ENCODE measurements at places on chromosomes 12 and 14.

DNA sequence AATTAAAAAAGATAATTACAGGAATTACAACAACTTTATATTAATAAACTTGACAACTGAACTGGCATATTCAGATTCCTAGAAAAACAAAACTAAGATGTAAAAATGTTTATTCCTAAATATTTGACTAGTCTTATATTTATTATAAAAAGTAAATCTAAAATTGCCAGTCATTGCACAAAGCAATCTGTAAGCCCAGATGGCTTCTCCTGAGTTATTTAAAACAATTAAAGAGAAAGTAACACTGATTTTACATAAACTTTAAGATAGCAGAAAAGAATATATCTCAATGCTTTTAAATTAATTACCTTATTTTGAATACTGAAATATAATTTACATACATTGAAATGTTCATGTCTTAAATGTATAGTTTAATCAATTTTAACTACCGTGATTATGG is 434.1 kb upstream of the RPL10L start:
- no peak for DNase-seq

DNA sequence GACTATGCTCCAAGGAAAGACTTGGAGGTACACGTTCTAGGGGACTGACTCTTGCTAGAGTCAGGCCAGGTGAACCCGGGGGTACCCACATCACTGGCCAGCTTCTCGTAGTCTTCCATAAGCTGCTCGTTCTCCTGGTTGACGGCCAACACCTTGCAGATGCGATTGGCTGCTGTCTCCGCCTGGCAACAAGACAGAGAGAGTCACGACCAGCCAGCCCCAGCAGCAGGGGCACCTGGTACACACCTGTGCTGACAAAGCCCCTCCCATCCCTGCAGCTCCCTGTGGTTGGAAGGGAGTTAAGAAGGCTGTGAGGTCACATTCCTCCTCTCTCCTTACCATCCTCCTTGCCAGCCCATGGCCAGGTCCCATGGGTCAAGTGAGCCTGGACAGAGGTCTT is 85.5 kb downstream of the ACTN1 start:
- no peak for DNase-seq

- DNase-seq: no peak
Observed at GRCh38 chr12:5913387-5913786, 31.7 kb downstream of the ANO2 start.

DNA sequence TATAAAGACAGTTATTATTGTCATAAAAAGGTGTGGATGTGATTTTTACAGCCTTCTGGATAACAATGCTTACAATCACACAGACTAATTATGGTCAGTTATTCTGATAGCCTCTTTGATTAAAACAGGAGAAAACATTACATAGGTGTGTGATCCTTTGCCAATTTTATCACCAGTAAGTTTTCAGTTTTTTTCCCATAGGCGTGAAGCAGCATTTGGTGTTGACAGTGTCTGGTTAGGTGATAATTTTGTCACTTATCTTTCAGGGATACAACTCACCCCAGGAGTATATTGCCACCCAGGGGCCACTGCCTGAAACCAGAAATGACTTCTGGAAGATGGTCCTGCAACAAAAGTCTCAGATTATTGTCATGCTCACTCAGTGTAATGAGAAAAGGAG is 208.8 kb downstream of the EPS8 start:
- DNase-seq: no peak

GRCh38 chr14:37036669-37037341 is 135.6 kb downstream of the SLC25A21 start:
- DNase-seq: no peak

- DNase-seq: no peak
Observed at GRCh38 chr12:132723015-132723763, 12.5 kb downstream of the PGAM5 start.

DNA sequence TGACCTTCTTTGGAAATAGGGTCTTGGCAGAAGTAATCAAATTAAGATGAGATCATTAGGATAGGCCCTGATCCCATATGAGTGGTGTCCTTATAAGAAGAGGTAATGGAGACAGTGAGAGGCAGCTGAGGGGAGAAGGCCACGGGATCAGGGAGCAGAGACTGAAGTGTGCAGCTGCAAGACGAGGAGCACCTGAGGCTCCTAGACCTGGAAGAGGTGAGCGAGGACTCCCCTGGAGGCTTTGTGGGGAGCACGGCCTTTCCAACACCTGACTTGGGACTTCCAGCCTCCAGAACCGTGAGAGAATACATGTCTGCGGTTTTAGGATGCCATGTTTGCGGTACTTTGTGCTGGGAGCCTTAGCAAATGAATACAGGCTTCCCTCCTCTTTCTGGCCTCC is 37.5 kb downstream of the LRTM2 start:
- no peak for DNase-seq

- no peak for DNase-seq
Observed at GRCh38 chr12:8695116-8695515, 2.7 kb upstream of the RIMKLB start.

DNA sequence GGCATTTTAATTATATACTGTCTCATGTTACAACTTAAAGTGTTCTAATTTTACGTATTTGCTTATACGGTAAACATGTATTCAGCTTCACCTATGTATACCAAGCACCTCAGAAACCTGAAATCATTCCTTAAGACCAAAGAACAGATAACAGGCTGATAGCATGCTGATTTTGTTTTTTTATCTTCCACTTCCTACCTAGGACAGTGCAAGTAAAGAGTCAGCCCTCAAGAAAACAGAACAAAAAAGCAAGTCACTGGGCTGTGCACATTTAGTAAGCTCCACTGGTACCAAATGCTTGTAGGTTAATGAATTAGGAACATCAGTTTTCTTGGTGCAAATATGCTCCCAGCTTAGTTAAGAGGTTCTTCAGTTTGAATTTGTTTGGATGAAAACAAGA is 611.3 kb downstream of the VRK1 start:
- no peak for DNase-seq

DNA sequence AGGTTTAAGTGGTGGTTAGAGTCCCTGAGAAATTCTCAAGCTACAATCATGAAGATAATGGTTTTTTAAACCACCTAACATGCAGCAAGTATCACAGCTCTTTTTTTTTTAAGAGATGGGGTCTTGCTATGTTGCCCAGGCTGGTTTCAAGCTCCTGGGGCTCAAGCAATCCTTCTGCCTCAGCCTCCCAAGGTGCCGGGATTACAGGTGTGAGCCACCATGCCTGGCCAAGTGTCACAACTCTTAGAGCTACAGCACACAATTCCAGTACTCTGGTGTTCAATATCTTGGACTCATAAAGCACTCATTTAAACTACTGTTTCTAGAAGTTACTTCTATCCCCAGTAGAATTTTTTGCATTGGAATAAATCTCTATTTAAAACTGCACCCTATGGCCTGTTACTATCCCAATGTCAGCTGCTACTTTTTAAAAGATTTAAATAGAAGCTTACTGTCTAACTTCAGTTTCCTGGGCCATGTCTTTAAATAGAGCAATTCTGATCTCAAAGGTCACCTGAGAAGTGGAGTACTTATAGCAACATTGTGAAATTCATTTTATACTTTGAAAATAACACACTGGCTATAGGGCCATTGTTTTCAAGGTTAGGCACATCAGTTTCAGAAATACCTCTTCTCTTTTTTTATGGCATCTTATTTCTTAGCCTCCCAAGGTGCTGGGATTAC is 10.3 kb downstream of the LYSET start:
- DNase-seq: no peak

DNA sequence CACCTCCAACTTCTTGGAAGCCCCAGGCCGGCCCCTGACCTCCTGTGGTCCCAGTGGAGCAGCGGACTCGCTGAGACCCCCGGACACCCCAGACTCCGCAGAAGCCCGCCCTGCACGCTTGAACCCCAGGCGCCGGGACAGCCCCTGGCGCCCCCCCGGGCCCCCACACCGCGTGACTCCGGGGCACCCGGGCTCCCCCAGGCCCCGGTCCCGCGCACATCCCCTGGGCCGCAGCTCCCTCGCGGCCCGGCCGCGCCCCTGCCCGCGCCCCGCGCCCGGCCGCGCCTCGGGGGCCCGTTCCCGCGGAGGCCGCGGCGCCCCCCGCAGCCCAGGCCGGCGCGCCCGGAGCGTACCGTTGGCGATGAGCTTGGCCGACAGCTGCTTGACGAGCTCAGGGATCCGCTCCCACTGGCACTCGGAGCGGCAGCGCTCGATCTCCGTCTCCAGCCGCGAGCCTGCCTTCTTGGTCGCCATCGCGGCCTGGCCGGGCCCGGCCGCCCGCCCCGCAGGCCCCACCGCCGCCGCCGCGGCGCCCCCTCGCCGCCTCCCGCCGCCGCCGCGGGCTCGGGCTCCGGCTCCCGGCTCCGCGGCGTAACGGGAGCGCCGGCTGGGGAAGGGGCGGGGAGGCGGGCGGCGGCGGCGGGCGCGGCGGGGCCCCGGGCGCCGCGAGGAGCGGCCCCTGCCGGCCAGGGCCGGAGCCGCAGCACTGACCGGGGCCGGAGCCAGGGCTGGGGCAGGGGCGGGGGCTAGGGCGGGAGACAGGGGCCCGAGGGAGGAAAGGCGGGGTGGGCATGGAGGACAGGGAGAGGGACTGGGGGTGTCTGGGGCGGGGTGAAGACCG is at the start of gene TTC7B:
TSS of gene TTC7B (minus strand) at position 609 of the 841 bp plus-strand sequence. CDS start at position 474, 135 bp downstream.
- no peak for DNase-seq

DNA sequence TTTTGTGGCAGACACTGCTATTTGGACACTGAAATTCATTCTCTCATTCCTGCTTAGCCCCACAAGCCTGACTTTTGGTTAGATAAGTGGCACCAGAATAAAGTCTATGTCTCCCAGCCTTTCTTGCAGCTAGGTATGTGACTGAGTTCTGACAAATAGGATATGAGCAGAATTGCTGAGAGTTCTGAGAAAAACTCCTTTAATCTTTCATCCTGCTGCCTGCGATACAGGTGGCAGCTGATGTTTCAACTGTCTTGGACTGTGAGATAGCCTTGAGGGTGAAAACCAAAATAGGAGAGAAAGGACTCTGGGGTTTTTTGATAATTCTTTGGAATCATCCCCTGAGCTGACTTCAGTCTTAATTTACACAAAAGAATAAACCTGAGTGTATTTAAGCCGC is 55.8 kb downstream of the MBIP start:
- DNase-seq: no peak

DNA sequence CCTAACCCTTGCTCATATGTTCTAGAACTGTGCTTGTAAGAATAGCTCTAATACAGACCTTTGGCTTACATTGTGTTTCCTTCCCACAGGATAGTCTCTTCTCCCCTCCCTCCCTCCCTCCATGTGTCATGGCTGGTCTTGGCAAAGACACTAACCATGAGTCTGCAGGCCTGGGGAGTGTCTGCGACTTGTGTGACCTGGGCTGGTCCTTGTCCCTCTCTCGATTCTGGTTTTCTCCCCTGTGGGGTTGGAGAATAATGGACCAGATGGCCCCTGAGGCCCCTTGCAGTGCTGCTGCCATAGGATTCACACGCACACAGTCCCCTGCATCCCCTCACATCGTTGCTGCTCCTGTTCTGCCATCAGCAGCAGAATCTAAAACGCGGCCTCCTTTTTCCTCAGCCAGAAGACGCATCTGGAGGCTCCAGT is 30.3 kb downstream of the DEGS2 start:
- DNase-seq: no peak

DNA sequence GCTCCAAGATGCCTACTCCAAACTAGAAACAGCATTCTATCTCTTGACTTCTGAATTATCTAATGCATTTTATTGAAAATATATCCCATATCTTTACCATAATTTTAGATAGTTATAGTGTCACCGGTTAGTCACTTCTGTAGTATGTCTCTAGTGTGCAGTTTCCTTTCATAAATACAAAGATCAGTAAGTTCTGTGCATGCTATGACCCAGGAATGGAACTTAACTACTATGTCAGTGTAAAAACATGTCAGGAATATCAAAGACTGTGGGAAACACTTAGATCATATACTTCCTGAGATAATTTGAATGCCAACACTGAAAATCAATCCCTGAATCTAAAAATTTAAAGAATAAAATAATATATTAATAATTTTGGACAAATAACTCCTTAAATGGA is 237.6 kb downstream of the ATXN7L3B start:
- no peak for DNase-seq

DNA sequence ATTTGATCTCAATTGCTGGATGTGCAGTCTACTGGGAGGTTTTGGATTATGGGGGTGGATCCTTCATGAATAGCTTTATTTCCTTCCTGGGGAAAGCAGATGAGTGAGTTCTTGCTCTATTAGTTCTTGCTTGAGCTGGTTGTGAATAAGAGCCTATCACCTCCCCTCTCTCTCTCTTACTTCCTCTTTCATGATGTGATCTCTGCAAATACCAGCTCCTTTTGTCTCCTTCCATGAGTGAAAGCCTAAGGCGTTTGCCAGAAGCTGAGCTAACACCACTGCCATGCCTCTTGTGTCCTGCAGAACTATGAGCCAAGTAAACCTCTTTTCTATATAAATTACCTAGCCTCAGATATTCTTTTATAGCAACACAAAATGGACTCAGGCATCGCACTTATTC is 302.7 kb downstream of the CCER1 start:
- DNase-seq: no peak

DNA sequence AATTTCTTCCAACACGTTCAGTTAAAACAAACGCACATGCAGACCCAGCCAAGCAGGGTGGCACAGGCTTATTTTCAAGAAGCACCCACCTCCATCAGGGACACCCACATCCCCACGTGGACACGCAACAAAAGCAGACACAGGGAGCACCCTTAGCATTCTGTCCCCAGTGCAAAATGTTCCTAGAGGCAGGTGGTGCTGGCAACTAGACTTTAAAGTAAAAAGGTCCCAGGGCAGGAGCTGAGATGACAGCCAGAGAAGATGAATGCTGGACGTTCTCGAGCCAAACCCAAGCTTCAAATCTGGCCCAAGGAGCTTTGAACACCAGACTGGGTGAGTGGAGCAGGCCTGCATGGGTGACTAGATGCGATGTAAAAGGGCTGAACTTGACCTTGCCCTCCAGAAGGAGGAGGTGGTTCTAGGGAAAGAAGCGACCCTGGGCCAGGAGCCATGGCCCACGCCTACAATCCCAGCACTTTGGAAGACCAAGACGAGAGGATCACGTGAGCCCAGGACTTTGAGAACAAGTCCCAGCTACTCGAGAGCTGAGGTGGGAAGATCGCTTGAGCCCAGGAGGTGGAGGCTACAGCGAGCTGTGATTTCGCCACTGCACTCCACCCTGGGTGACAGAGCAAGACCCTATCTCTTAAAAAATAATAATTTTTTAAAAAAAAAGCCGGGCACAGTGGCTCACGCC is 47.3 kb downstream of the KDM2B start:
- DNase-seq: no peak

DNA sequence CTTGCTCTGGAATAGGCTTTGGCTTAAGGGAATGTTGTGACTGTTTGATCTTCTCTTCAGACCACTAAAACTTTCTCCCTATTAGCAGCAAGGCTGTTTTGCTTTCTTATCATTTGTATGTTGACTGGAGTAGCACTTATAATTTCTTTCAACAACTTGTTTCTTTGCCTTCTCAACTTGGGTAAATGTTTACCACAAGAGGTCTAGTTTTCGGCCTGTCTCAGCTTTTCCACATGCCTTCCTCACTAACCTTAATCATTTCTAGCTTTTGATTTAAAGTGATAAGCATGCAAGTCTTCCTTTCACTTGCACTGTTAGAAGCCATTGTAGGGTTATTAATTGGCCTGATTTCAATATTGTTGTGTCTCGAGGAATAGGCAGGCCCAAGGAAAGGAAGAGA is 126.7 kb upstream of the AEBP2 start:
- no peak for DNase-seq

GRCh38 chr12:76702946-76703345 is 61.0 kb upstream of the ZDHHC17 start:
- DNase-seq: no peak

GRCh38 chr12:54082397-54082892 is 28.8 kb downstream of the HOXC4 start:
- no peak for DNase-seq

Data from activated CD8-positive, alpha-beta memory T cell treated with anti-CD3 and anti-CD28 coated beads for 1 hour (primary cell).